ENCODE measurements at places on chromosomes 1 and 21.

DNA sequence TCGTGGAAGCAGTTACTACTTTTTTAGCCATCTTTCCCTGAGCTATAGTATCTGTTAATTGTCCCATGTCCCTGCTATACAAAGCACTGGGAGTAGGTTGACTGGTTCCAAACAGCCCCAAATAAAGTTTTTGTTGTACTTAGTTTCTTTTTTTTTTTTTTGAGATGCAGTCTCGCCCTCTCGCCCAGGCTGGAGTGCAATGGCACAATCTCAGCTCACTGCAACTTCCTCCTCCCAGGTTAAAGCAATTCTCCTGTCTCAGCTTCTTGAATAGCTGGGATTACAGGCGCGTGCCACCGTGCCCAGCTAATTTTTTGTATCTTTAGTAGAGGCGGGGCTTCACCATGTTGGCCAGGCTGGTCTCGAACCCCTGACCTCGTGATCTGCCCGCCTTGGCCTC, 3.3 kb downstream of the NCSTN start:
- DNase-seq: no peak

DNA sequence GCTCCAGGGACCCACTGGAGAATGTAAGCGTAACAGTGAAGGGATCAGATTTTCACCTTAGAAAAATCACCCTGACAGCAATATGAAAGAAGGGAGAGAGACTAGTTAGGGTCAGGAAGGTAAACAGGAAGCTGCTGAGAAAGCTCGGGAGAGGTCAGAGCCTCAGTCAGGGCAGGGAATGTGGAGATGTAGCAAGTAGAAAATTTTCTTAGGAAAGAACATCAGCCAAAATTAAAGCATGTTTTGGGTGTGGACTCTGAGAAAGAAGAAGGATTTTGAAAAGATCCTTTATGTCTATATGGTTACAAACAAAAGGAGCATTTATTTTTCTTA, 16.7 kb upstream of the ERICH3 start:
- no peak for DNase-seq

DNA sequence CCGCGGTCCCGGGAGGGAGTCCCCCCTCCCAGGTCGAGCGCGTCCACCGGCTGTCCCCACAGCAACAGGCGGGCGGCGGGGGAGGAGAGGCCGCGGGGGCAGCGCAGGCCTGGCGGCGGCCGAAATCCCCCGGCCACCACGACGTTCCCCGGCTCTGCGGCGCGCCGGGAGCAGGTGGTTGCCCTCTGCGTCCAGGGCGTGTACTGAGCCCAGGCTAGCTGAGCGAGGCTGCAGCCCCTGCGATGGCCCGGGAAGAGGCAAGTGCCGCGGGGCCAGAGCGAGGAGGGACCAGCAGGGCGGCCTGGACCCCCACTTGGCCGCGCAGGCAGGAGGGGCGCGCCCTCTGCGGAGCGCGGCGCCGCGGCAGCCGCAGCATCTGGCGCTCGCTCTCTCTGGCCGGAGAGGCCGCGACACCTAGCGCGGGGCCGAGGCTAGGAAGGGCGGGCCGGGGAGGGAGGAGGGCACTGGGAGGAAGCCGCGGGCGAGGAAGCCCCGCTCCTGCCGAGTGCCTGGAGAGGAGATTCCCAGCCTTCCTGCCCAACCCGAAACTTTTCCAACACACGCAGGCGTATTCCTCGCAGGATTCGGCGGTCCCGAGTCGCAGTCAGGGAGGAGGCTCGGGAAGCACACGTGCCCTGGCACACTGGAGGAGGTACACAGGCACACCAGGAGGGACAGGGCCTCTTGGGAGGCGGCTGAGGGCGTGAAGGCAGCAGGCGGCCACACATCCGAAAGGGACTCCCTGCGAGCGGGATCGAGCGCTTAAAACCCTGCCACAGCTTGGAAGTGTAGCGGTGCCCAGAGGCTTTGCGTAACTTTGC, 4.9 kb upstream of the PROX1 start:
- no peak for DNase-seq

DNA sequence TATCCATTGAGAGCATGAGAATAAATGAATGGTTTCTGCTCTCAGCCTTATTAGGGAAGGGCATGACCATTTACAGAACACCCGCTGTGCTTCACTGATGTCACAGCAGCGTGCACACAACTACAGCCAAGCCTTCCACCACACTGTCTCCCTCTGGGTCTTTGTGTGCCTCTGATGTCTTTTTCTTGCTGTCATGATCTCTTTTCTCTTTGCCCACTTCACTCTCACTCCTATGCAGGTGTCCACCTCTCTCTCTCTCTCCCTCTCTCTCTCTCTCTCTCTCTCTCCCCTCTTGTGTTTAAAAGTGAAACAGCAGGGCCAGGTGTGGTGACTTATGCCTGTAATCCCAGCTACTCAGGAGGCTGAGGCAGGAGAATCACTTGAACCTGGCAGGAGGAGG, 232.5 kb upstream of the JUN start:
- no peak for DNase-seq

GRCh38 chr1:154934358-154934948, 2.1 kb downstream of the PMVK start:
- no peak for DNase-seq

DNA sequence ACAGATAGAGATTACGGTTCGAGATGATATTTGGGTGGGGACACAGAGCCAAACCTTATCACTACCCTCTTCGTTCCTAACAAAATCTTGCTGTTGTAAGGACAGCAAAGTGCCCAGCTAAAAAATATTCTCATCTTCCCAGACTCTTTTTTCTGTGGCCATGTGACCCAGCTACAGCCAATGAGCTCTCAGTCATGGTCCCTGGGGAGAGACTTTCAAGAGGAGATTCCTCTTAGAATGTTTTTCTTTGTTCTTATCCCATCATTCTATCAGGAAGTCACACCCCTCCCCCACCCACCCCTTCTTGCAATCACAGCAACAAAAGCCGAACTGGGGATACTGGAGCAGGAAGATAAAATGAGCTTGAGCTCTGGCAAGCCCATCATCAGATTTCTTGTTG, 247.1 kb downstream of the CHRM3 start:
- DNase-seq: no peak

DNA sequence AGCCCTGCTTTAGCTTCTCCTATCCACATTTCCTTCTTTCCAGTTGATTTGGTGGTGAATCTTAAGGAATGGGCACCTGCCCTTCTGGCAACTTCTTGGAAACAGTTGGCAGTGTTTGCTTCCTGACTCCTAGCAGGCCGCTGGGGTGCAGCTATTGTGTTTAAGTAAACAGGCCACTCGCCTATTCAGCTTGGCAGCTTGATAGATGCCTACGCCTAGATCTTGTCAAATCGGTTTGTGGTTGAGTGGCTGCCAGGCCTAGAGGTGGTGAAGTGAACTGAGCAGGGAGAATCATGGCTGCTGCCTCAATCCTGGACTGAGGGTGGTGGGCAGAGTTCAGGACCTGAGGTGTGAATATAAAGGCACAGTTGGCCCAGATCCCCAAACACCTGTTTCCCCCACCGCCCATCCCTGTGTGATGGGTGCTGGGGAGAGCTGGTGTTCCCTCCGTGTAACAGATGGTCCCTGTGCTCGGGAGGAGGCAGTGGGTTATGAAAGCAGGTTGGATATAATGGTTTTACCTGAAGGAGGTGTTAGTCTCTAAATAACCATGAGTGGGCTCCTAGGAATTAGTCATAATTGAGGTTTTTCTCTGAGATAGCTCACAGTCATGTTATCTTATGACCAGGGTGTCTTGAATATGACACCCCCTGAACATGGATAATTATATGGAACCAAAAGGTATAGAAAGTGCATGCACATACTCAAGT, 940 bp upstream of the PLA2G2C start:
- no peak for DNase-seq

DNA sequence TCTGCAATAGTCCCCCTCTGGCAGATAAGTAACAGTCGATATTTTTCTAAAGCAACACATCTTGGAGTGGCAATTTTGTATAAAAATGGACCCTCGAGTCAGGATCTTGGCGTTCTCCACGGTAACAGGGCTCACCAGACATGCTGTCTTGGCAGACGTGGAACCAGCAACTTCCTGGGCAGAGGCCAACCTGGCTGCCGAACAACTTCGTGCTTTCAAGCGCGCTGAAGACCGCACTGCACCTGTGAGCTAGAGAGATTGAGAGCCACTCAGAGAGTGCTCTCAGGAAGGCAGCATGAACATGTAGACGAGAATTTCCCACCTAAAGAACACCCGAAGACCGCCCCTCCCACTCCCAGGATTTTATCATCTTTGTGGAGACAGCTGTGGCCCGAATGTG, 7.3 kb downstream of the C1orf174 start:
- no peak for DNase-seq

- DNase-seq: no peak
Measured at GRCh38 chr1:92273039-92273438, 25.7 kb downstream of the GLMN start.

DNA sequence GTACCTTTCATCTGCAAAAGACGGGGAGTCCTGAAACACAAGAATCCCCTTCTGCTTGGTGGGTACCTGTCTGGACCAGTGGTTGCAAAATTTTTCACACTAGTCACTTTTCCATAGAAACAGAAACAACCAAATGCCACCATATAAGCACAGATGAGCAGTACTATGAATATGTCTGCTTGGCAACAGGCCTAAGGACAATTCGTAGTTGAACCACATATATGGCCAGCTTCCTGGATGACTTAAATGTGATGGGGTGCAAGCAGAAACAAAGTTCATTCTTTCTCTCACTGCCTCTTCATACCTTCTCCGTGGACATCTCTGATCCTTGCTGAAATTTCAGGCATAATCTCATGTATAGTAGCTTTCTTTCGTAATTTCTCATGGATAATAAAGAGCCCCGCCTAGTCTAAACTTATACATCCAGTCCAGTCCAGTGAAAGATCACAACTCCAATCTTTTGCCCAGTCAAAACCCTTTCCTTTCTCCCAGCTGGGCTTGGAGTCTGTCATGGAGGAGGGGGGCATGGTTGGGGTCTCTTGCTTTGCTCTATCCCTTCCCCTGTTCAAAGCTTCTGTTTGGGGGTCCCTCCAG, 7.0 kb downstream of the FCAMR start:
- DNase-seq: no peak

GRCh38 chr1:231763456-231763855, 136.9 kb downstream of the DISC1 start:
- DNase-seq: no peak

DNA sequence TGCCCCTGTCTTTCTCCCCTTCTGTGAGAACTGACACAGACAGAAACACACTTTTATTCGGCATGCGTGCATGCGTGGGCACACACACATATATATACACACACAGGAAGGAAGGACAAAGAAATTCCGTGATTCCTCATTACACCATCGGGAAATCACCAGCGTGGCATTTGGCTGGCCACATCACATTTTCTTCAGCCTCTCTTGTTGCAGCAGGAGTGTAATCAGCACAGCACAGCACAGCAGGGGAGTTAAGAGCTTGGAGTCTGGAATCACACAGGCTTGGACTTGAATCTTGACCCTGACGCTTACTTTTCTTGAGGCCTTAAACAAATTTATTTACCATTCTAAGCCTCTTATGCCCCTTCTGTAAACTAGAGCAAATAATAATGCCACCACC, 45.3 kb upstream of the EPHA8 start:
- DNase-seq: no peak

GRCh38 chr1:119004129-119004527, 16.0 kb upstream of the TBX15 start:
- no peak for DNase-seq

- no peak for DNase-seq
Measured at GRCh38 chr1:247402120-247402675, 13.8 kb upstream of the NLRP3 start.

- DNase-seq: no peak
Measured at GRCh38 chr1:91555821-91556531, 55.3 kb downstream of the CDC7 start.

GRCh38 chr1:210437111-210437510, 108.4 kb downstream of the HHAT start:
- DNase-seq: no peak

GRCh38 chr21:35697321-35697808, 363.0 kb downstream of the SETD4 start:
- peak; percentile 34 for DNase-seq

DNA sequence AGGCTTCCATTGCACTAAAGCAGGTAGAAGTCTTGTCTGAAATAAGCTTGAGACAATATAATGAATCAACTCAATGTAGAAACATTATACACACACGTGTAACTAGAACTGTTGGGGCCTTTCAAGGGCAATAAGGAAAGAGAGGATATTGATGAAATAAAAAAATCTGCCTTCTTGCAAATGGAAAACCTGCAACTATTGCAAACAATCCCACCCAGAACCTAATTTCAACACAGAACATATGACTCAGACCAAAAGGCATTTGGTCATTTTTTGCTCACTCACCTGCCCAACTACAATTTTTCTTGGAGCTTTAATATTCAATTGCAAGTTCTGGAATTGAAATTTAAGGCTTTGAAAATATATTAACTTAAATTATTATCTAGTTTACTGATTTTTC, 900.1 kb downstream of the TTLL7 start:
- no peak for DNase-seq

- no peak for DNase-seq
Measured at GRCh38 chr1:21021311-21021710, 155.4 kb downstream of the EIF4G3 start.

DNA sequence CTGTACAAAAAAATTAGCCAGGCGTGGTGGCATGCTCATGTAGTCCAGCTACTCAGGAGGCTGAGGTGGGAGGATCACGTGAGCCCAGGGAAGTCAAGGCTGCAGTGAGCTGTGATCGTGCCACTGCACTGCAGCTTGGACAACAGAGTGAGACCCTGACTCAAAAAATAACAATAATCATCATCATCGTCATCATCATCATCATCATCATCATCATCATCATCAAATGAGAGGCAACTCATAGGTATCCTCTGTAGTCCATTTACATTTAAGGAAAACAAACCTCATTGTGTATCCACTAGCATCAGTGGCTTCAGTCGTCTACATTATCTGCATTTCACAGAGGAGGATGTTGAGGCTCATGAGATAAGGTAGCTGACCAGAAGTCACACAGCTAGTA, 68.8 kb upstream of the SELENON start:
- DNase-seq: no peak

DNA sequence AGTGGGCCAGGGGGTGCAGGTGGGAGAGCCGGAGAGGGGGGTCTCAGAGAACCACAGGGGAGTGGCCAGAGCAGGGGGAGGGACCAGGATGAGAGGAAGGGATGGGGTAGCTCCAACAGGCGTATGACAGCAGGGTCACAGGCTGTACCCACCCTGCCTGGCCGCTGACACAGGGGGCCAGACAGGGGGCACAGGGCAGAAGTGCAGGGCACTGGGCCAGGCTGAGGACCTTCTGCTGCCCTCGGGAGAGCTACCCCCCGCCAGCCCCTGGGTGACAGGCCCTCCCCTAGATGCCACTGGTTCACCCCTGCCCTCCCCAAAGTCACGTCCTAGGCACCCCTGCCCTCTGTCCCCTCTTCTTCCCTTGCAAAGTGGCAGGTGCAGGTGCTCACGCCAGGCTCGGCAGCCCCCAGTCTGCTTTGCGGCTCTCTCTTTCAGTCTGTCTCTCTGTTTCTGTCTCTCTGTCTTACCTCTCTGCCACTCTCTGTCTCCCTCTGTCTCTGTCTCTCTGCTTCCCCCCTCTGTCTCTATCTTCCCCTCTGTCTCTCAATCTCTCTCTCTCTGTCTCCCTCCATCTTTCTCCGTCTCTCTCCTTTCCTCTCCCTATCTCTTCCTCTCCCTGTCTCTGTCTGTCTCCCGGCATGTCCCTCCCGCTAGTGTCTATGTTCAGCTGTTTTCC, 48.5 kb downstream of the WNT9A start:
- DNase-seq: no peak

- no peak for DNase-seq
Measured at GRCh38 chr1:98369463-98369862, 292.1 kb upstream of the SNX7 start.

GRCh38 chr1:26353976-26354820, at the start of gene CRYBG2:
Gene CRYBG2, minus strand, starts transcription at chr1:26354130. Its CDS starts 7,473 bp downstream, at chr1:26346657.
- no peak for DNase-seq

Data from NCI-H187 (cell line).